Activated T-helper 17 cell treated with anti-CD3 and anti-CD28 coated beads, Interleukin-2, amount 50 U/mL, for 72 hours (primary cell): ENCODE measurements at places on chromosomes 5 and 9. TPM values are rescaled to one million over a fixed set of nuclear protein-coding genes. Genes with fewer than 3 reads are reported as not detected.

DNA sequence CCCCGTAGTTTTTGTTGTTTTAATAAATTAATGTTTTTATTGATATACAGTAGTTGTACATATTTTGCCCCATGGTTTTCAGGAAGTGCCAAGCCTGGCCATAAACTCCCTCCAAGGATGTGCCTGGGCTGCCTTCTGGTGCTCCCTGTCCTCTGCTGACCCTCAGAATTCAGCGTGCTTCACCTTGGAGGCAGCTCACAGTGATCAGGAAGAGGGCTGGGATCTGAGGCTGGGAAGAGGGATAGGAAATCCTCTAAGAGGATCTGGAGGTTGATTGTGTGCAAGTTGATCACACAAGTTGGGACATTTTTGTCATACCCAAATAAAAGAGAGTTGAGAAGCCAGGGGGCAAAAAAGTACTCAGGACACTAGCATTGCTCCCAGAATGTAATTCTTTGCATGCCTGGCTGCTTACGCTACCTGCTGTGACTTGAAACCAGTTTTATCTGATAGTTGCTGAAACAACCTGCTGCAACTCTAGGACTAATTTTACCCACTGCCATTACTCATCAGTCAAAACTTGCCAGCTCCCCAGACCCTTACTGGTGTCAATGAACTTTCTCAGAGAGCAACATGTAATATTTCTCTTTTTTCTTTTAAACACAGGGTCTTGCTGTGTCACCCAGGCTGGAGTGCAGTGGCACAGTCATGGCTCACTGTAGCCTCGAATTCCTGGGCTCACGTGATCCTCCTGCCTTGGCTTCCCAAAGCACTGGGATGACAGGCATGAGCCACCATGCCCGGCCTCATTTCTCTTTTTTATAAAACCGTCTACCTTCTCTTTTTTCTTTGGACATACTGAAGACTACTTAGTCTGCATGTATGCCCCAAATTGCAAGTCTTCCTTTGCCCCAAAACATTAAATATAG is 29.0 kb downstream of the PDE6A start:
- no peak for ATAC-seq

Gene PCDHA7
- total RNA-seq, result not detected

DNA sequence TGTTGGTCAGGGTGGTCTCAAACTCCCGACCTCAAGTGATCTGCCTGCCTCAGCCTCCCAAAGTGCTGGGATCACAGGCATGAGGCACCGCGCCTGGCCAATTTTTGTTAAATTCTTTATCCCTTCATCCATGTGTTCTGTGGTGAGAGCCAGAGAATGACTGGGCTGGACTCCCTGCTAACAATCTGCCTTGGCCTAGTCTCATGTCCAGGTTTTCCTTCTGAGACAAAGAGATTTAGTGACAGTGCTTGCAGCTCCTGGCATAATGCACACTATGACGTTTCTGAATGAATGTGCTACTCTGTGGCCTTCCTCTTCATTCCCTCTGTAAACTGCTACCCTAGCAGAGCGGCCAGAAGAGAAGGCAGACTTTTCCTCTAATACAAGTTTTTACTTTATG is 79.3 kb downstream of the FOXD1 start:
- ATAC-seq, result no peak

Gene PAIP2
- 157 TPM for total RNA-seq

DNA sequence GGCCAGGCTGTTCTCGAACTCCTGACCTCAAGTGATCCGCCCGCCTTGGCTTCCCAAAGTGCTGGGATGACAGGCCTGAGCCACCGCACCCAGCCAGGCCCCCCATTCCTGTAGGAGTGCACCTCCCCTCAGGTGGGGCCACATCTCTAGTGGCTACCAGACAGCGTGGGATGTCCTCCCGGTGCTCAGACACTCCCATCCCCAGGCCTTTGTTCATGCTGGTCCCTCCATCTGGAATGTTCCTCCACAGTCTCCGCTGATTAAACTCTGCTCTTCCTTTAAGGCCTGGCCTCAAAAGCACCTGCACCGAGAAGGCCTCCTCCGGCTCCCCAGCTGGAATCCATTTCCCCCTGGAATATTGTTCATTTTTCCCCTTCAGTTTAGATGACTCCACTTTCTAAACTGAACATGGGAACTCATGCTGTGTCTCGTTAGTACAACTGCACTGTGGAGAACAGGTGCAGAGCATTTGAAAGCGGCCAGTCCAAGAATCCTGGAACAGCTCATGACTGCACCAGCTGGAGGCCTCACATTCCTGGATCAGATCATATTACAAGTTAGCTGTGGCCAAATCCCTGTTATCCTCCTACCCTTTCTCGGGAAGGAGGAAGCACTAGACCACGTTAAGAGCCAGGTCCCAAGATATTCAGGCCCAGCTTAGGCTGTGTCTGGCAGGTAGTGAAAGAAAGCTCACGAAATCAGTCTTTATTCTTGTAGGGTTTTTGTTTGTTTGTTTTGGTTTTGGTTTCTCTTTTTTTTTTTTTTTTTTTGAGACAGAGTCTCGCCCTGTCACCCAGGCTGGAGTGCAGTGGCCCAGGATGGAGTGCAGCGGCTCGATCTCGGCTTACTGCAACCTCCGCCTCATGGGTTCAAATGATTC is 10.8 kb upstream of the PRRC2B start:
- ATAC-seq, result no peak
